Fibroblast of villous mesenchyme (primary cell): ENCODE measurements at places on chromosomes 1 and 21. TPM values are rescaled to one million over a fixed set of nuclear protein-coding genes. Genes with fewer than 3 reads are reported as not detected.

TMPRSS15 gene
- total RNA-seq, result not detected in 2 replicates

TLCD4 gene
- total RNA-seq, result 0.32 and 0.86 TPM in 2 replicates

PLA2G2D gene
- total RNA-seq, result not detected in 2 replicates

KCND3 gene
- total RNA-seq, result 1.3 and 1.7 TPM in 2 replicates

MARK1 gene
- total RNA-seq, result 0.86 and 1.6 TPM in 2 replicates

LEMD1 gene
- not detected in 2 replicates for total RNA-seq

TAF5L gene
- 20.9 and 24.2 TPM in 2 replicates for total RNA-seq

EFNA3 gene
- total RNA-seq, result 0.32 and 0.43 TPM in 2 replicates

CSF1 gene
- total RNA-seq, result 24.5 and 64.8 TPM in 2 replicates
